ENCODE measurements at places on chromosomes 4 and X.

DNA sequence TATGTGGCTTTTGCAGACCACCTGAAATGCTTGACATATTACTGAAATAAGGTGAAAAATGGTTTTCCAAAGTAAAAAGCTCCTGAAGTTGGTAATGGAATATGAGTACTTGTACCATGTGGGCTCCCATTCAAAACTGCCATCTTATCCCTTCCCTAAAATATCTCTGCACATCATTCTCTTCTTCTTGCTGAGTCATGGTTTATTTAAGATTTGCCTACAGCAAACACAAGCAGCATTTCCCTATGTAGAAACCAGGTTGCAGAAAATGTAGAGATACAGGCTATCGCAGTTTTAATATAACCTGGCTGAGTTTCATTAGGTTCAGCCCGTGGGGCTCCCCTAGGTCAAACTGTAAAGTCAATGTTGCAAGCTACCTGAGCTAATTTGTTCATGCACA lies 270.1 kb downstream of the NLGN4X start:
- DNase-seq = no peak

GRCh38 chrX:149650162-149650561 lies 18.6 kb upstream of the TMEM185A start:
- DNase-seq = no peak

- no peak for DNase-seq
Observed at GRCh38 chrX:153966283-153966688, 5.3 kb downstream of the HCFC1 start.

DNA sequence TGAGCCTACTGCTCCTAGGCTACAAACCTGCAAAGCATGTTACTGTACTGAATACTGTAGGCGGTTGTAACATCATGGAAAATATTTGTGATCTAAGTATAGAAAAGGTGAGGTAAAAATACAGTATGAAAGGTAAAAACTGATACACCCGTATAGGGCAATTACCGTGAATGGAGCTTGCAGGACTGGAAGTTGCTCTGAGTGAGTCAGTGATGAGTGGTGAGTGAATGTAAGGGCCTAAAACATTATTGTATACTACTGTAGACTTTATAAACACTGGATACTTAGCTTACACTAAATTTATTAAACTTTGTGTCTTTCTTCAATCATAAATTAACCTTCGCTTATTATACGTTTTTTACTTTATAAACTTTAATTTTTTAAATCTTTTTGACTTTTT lies 3.7 kb downstream of the KIF4A start:
- no peak for DNase-seq

DNA sequence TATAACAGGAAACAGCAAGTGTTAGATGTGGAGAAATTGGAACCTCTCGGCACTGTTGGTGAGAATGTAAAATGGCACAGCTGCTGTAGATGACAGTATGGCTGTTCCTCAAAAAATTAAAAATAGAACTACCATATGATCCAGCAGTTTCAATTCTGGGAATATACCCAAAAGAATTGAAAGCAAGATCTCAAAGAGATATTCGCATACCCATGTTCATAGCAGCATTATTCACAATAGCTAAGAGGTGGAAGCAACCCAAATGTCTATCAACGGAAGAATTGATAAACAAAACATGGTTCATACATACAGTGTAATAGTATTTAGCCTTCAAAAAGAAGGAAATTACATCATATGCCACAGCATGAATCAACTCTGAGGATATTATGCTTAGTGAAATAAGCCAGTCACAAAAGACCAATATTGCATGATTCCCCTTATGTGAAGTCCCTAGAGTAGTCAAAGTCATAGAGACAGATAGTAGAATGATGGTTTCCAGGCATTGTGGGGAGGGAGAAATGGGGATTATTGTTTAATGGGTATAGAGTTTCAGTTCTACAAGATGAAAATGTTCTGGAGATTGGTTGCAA lies 467.7 kb downstream of the IDS start:
- DNase-seq = no peak
